ENCODE measurements at places on chromosomes 1 and 21.

GRCh38 chr1:185425163-185425562, 108.1 kb upstream of the IVNS1ABP start:
- DNase-seq: no peak

GRCh38 chr1:1337793-1338147, 6.7 kb downstream of the TAS1R3 start:
- no peak for DNase-seq

DNA sequence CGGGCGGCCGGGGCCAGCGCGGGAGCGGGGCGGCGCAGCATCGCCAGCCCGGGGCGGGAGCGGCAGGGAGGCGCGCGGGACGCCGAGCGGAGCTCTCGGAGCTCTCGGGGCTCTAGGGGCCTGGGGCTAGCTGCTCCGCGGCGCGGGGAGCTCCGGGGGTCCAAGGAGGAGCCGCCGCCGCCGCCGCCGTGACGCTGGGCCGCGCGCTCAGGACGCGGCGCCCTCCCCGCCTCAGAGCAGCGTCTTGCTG, 147 bp downstream of the CLSTN1 start:
- DNase-seq: no peak

- no peak for DNase-seq
These were observed 943.6 kb downstream of the KCNT2 start for GRCh38 chr1:195664628-195665027.

DNA sequence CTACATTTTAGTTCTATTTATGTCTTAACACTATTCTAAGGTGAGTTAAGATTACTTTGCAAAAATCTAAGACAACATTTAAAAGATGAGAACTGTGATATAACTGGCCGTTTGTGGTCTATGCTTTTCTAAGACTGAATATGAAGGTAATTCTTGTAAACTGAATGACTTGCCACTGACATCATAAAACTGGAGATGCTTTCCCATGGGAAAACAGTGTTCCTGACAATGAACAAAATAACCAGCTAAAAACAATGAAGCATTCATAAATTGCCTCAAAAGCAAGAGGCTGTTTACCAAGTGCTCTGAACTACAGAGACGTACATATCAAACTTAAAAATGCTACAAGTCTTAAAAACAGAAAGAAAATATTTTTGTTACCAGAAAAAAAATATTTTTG, 54.7 kb downstream of the APP start:
- DNase-seq: no peak
